Colonic mucosa (tissue), 4 donors: ENCODE measurements at places on chromosomes 4 and X.

GRCh38 chr4:8695237-8696219 lies 103.0 kb downstream of the CPZ start:
- H3K4me1 ChIP-seq = no peaks in the 10 kb centered on the region
- no peak overlapping the region for H3K27ac ChIP-seq
- no peak overlapping the region for H3K4me3 ChIP-seq
- H3K27me3 ChIP-seq = no peaks in the 10 kb centered on the region
- no peak for DNase-seq

DNA sequence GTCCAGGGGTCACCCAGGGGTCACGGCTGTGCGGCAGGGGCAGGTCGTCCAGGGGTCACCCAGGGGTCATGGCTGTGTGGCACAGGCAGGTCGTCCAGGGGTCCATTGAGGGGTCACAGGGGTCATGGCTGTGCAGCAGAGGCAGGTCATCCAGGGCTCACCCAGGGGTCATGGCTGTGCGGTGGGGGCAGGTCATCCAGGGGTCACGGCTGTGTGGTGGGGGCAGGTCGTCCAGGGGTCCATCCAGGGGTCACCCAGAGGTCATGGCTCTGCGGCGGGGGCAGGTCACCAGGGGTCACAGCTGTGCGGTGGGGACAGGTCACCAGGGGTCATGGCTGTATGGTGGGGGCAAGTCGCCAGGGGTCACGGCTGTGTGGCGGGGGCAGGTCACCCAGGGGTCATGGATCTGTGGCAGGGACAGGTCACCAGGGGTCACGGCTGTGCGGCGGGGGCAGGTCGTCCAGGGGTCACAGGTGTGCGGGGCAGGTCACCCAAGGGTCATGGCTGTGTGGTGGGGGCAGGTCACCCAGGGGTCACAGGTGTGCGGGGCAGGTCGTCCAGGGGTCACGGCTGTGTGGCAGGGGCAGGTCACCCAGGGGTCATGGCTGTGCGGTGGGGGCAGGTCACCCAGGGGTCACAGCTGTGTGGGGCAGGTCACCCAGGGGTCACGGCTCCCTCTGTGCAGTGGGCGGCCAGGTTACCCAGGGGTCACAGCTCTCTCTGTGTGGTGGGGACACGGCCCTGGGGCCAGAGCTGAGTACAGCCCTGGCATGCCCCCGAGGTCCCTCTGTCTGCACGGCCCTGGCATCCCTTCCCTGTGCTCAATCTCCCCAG lies 16.0 kb downstream of the ATP5ME start:
- no peaks in the 10 kb centered on the region for H3K27me3 ChIP-seq
- no peak overlapping the region for H3K4me3 ChIP-seq
- no peak overlapping the region for H3K27ac ChIP-seq
- DNase-seq = no peak
- H3K36me3 ChIP-seq = no peaks in the 10 kb centered on the region
- no peaks in the 10 kb centered on the region for H3K4me1 ChIP-seq

- no peak overlapping the region for H3K4me3 ChIP-seq
- no peaks in the 10 kb centered on the region for H3K4me1 ChIP-seq
- no peaks in the 10 kb centered on the region for H3K36me3 ChIP-seq
- H3K27ac ChIP-seq = no peak overlapping the region
- no peaks in the 10 kb centered on the region for H3K27me3 ChIP-seq
These were observed 23.1 kb downstream of the ANTXR2 start for GRCh38 chr4:80049813-80050534.

DNA sequence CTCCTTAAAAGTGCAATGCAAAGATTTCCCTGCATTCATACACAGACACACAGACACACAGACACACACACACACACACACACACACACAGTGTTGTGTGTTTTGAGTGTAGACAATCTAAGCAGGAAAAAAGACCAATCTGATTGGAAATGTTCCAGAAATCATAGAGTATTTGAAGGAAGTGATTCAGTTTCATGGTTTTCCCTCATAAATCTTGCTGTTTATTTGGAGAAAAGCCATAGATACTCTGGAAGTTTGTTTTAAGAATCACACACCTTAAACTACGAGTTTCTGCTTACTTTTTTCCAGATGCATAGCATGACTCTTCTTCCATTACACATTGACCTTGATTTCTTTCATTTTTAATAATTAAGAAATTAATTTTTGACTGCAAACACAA lies 298.5 kb upstream of the BMP3 start:
- no peaks in the 10 kb centered on the region for H3K27me3 ChIP-seq
- DNase-seq = no peak
- no peak overlapping the region for H3K27ac ChIP-seq

- no peak for DNase-seq
- no peaks in the 10 kb centered on the region for H3K27me3 ChIP-seq
- no peaks in the 10 kb centered on the region for H3K36me3 ChIP-seq
- no peak overlapping the region for H3K27ac ChIP-seq
These were observed 45.9 kb upstream of the PGM2 start for GRCh38 chr4:37780444-37781130.

GRCh38 chr4:185840201-185840600 lies 28.2 kb upstream of the SORBS2 start:
- no peak for DNase-seq
- no peaks in the 10 kb centered on the region for H3K27me3 ChIP-seq
- H3K27ac ChIP-seq = no peak overlapping the region
- no peak overlapping the region for H3K4me3 ChIP-seq
- H3K4me1 ChIP-seq = no peaks in the 10 kb centered on the region
- H3K36me3 ChIP-seq = no peaks in the 10 kb centered on the region

GRCh38 chr4:2953496-2953895 lies 9.7 kb downstream of the NOP14 start:
- no peaks in the 10 kb centered on the region for H3K27me3 ChIP-seq
- H3K27ac ChIP-seq = no peak overlapping the region
- H3K4me1 ChIP-seq = no peaks in the 10 kb centered on the region
- DNase-seq = no peak

- no peaks in the 10 kb centered on the region for H3K36me3 ChIP-seq
- no peak overlapping the region for H3K4me3 ChIP-seq
- DNase-seq = no peak
- no peaks in the 10 kb centered on the region for H3K27me3 ChIP-seq
- H3K27ac ChIP-seq = no peak overlapping the region
These were observed 739.4 kb upstream of the TENM3 start for GRCh38 chr4:181503687-181504390.

- no peaks in the 10 kb centered on the region for H3K36me3 ChIP-seq
- H3K27me3 ChIP-seq = no peaks in the 10 kb centered on the region
- H3K4me3 ChIP-seq = no peak overlapping the region
- no peak overlapping the region for H3K27ac ChIP-seq
These were observed 50.7 kb downstream of the MRPL1 start for GRCh38 chr4:77913348-77913747.

DNA sequence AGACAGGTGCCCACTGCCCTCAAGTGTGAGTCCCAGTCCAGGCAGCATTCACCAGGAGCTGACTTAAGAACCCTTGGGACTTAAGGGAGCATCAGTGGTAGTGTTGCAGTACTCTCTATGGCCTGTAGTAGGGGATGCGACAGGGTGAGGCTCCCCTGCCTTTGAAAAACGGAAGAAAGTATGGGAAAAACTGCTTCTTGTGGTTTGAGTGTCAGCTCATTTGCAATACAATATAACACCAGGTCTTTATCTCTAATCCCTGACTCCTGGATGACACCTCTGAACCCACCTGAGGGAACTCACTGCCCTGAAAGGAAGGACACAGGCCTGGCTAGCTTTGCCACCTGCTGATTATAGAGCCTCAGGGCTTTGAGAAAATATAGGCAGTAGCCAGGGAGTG lies 176.0 kb downstream of the SMARCA1 start:
- no peaks in the 10 kb centered on the region for H3K4me1 ChIP-seq
- H3K36me3 ChIP-seq = no peaks in the 10 kb centered on the region
- DNase-seq = no peak

DNA sequence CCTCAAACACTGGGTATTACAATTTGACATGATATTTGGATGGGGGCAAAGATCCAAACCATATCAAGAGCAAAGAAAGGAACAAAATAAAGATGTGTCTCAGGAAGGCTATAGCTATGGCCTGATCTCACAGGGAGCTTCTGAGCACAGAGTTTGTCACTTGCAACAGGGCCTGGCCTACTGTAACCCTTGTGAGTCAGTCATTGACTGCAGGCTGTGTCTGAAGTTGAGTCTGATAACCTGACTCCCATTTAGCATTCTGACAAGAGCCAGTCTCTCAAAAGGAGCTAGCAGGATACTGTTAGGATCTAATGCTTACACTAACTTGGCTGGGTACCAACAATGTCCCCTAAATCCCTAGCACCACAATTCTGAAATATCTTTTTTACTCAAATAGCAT lies 612.5 kb upstream of the TECRL start:
- no peaks in the 10 kb centered on the region for H3K36me3 ChIP-seq
- no peak overlapping the region for H3K4me3 ChIP-seq
- DNase-seq = no peak
- H3K27ac ChIP-seq = no peak overlapping the region

DNA sequence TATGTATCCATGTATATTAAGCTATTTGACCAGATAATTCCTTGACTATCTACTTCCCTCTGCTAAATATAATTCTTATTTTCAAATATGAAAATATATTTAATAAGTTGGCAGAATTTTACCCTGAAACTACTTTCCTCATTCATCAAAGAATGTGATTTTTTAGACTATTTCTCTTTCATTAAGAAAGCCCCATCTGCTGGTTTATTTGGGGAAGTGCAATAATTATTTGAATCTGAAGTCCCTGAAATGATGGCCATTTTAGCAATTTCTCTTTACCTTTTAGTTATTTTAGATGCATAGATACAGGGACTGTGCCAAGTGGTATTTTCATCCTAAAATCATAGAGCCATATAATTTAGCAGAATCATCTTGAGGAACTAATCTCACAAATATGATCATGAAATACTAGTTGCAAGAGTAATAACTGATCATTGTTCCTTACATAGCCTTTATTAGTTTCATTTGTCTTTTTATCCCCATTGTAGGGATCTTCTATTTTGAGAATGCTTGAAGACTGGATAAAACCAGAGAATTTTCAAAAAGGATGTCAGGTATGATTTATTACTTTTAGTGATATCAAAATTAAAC lies 39.0 kb downstream of the ENPEP start:
- no peaks in the 10 kb centered on the region for H3K36me3 ChIP-seq
- no peaks in the 10 kb centered on the region for H3K4me1 ChIP-seq
- H3K4me3 ChIP-seq = no peak overlapping the region

- H3K4me1 ChIP-seq = peaks cover 4% of the 10 kb centered on the region
- DNase-seq = peak; percentile 29
- no peaks in the 10 kb centered on the region for H3K36me3 ChIP-seq
- H3K27ac ChIP-seq = peak overlapping the region; percentile 80
- H3K27me3 ChIP-seq = no peaks in the 10 kb centered on the region
These were observed 990 bp upstream of the HADH start for GRCh38 chr4:107988763-107989035.

DNA sequence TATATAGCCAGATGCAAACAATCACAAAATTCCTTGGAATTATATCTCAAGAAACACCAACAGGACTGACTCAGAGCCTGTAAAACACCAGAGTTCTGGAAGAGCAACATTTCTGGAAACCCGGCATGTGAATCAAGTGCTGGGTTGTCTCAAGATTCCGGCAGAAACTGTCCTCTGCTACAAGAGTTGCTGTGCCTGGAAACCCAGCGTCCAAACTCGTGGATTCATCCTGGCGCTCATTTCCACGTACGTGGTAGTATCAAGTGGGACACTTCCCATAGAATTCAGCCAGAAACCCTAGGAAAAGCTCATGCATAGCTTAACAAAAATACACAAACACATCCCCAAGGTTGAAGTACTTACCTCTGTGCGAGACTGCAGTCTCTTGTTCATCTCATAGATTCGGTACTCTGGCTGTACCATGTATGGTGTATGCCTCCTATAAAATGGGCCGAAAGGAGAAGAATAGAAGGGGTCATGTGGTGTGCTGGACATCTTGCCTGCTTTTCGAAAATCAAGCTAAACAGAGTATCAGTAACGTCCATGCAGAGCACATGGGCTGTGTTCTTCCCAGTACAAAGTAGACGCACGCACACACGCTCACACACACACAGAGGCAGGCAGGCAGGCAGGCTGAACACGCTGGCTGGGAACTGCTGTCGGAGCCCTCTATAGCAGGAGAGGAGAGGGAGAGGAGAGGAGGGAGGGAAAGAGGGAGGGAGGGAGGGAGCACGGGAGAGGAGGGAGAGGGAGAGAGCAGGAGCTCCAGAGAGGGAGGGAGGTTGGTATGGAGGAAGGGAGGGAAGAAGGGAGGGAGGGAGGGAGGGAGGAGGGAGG lies at the start of gene LDB2:
Gene LDB2 (minus strand): TSS at position 655 of the 837 bp plus-strand sequence.
- DNase-seq = peak; percentile 32
- peak within 1 kb of the TSS; percentile 22 for H3K4me3 ChIP-seq
- no peaks in the 10 kb centered on the region for H3K27me3 ChIP-seq
- peak within 1 kb of the TSS; percentile 55 for H3K27ac ChIP-seq

DNA sequence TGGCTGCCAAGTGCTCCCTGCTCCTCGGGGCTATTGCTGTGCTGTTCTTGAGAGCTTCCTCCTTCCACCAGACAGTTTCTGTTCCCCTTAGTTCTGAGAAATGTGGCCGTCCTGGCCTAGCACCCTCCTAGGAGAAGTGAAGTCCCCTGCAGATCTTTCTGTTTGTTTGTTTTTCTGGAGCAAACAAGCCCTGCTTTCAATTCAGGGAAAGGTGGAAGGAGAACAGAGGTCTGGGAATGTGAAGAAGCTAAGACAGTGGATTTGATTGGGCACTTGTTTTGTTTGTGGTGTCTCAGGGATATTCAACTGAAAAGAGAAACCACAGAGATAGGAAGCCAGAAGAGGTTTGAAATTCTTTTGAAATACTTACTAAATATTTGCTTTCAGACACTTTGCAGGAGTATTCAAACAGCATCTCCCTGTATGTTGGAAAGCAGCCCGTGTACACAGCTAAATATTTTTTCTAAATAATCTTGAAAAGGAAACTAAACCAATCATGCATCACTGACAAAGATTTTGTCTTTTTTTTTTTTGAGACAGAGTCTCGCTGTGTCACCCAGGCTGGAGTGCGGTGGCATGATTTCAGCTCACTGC lies 36.5 kb upstream of the PPM1K start:
- no peaks in the 10 kb centered on the region for H3K4me1 ChIP-seq
- no peaks in the 10 kb centered on the region for H3K27me3 ChIP-seq
- H3K4me3 ChIP-seq = no peak overlapping the region
- H3K36me3 ChIP-seq = no peaks in the 10 kb centered on the region
- H3K27ac ChIP-seq = no peak overlapping the region

- no peaks in the 10 kb centered on the region for H3K36me3 ChIP-seq
- no peak overlapping the region for H3K27ac ChIP-seq
- H3K4me3 ChIP-seq = no peak overlapping the region
- H3K4me1 ChIP-seq = no peaks in the 10 kb centered on the region
These were observed 6.0 kb downstream of the TMEM271 start for GRCh38 chr4:569958-570667.

GRCh38 chr4:5218376-5219069 lies 167.2 kb downstream of the STK32B start:
- no peak for DNase-seq
- H3K27me3 ChIP-seq = no peaks in the 10 kb centered on the region
- H3K27ac ChIP-seq = no peak overlapping the region
- H3K4me1 ChIP-seq = no peaks in the 10 kb centered on the region
- H3K36me3 ChIP-seq = no peaks in the 10 kb centered on the region

- H3K27ac ChIP-seq = no peak overlapping the region
- no peak for DNase-seq
- no peak overlapping the region for H3K4me3 ChIP-seq
- no peaks in the 10 kb centered on the region for H3K36me3 ChIP-seq
- H3K27me3 ChIP-seq = no peaks in the 10 kb centered on the region
- H3K4me1 ChIP-seq = no peaks in the 10 kb centered on the region
These were observed 132.6 kb downstream of the GLUD2 start for GRCh38 chrX:121179972-121180371.
